ENCODE measurements at places on chromosomes 13 and 19.

GRCh38 chr13:50243931-50244330 lies 228.7 kb downstream of the KCNRG start:
- no peak for DNase-seq

GRCh38 chr19:14561847-14562351 lies 10.0 kb downstream of the NDUFB7 start:
- DNase-seq = no peak

DNA sequence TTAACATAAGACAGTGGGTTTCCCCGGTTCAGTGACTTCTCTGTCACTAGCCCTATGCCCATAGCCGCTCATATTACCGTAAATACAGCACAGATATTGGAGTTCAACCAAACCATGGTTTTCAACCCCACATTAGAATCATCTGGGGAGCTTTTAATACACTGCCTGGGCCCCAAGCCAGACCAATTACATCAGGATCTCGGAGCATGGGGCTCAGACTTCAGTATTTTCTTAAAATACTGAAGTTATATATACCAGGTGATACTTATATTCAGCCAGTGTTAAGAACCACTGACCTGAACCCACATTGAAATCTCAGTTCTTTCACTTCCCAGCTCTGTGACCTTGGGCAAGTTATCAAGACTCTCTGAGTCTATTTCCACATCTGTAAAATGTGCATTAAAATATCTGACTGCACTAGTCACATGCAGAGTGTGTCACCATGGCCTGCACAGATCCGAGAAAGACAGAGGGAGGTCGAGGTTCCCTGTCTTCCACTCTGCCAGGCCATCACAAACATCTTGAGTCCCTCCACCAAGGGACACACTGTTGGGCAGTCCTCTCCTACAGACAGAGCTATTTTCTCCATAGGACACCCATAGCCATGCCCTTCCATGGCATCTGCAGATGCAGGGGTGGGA lies 32.2 kb upstream of the IPO5 start:
- no peak for DNase-seq

DNA sequence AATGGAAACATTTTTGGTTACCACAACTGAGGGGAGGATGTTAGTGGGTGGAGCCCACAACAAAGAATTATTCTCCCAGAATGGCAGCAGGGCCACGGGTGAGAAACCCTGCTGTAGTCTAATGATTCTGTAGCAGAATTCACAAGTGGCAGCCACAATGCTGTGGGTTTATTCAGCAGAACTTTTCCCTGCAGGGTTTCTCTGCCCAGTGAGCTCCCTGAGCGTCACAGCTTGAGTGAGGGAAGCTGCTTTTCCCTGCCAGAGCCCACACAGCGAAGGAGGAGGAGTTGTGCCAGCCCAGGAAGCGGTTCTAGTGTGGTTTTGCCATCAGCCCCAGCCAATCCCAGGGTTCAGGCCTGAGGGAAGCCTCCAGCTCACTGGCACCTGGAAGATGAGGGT lies 4.4 kb downstream of the ATP12A start:
- DNase-seq = no peak

GRCh38 chr13:98482476-98483444 lies 94.1 kb downstream of the STK24 start:
- no peak for DNase-seq

- DNase-seq = no peak
Measured at GRCh38 chr13:35706281-35706680, 229.8 kb upstream of the MAB21L1 start.

GRCh38 chr19:2047076-2047448 lies 4.0 kb downstream of the MKNK2 start:
- no peak for DNase-seq

DNA sequence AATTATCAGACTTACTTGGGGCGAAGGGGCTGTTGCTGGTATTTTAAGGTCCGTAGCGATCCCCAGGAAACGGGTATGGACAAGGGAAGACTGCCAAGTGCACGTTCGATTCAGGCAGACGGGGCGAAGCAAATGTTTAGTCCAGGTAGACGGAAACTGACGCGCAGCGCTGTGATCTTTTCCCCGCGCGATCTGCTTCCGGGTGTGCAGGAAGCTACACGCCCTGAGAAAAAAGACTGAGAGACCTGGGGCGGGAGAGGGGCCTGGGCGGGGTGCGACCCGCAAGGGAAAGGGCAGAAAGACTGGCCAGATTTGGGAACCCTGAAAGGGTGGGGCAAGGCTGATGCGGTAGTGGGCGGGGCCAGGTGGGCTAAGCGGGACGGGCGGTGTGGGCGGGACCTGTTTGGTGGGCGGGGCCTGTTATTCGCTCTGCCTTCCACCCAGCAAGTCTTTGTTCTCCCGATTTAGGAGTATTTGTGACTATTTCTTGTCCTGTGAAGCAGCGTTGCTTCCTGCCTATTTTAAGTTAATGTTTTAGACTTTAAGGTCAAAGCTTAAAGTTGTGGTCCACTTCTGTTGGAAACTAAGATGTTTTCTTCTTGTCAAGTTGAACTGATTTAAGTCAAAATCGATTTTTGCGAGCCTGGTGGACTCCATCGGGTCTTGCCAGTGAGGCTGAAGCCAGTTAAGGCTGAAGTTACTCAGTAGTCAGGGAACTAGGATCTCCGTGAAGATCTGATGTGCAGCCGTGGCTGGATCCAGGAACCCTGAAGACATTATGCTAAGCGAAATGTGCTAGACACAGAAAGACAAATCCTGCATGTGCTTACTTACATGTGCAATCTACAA lies at the start of gene ZNF836:
ZNF836 (minus strand) TSS at position 301 of the 849 bp plus-strand sequence. CDS start 3,549 bp downstream, outside the sequence.
- peak; percentile 80 for DNase-seq

DNA sequence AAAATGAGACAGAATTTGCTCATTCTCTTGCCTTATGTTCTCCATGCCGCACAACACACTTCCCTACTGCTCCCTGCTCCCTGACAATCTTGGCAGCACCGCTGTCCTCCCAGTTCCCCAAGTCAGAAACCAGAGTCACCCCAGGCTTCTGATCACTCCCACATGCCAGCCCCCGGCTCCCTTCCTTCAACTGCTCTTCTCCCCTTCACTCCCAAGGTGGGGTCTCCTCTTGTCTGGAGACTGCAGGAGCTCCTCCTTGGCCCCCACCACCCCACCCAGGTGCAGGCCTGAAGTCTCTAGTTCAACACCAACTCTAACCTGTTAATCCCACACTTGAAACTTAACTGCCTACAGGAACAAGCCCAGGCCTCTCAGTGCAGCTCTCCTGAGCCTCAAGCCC lies 16.8 kb upstream of the AKAP8 start:
- DNase-seq = no peak

DNA sequence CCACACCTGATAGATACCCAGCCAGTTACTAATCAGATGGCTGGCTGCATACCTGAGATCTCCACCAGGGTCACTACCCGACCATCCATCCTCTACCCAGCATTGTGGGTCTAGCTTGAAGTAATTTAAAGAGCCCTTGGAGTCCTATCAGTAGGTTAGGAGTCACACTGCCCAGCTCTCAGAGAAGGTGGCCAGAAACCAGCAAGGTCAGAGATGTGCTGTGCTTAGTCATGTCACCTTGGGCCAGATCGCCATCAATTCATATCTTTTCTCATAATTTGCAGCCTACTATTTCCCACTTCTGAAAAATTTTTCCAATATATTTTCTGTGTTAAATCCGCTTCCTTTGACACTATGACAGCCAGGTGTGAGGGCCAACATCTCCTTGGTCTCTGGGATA lies 13.9 kb downstream of the SAMD4B start:
- DNase-seq = no peak

DNA sequence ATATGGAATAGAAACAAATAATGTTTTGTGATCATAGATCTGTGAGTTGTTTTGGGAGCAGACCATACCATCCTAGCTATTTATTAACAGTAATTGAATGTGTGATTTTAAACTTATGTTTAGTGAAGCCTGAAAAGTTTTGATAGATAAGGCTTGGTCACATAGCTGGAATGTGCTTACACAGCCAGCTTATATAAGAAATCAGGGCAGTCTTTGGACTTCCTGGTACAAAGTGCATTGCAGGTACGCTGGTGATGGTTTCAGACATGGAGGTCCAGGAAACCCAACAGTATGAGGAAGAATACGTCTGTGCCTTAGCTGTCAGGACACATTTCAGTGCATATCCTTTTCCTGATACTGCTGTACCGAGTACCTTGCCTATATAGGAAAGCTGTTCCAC lies 2316.2 kb upstream of the PCDH20 start:
- no peak for DNase-seq

DNA sequence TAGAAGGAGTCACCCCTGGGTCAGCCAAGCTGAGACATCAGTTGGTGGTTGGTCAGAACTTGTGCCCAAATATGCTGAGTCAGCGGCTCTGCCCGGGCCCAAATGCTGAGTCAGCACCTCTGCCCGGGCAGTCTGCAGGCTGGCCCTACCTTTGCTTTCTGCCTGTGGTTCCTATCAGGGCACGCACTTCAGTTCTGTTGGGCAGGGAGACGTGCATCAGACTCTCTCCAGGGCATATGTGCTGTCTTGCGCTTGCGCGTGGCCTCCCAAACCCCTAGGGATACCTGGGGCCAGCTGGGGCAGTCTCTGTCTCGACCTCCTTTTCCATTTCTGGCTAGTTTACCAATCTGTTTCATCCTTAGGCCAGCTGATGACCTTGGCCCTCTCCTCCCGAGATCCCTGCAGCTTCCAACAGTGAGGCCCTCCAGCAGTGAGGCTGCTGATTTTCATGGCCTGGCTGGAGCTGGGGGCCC lies 24.4 kb upstream of the LDLR start:
- DNase-seq = no peak

- no peak for DNase-seq
Measured at GRCh38 chr19:54252845-54253244, 4.2 kb downstream of the LILRB5 start.

DNA sequence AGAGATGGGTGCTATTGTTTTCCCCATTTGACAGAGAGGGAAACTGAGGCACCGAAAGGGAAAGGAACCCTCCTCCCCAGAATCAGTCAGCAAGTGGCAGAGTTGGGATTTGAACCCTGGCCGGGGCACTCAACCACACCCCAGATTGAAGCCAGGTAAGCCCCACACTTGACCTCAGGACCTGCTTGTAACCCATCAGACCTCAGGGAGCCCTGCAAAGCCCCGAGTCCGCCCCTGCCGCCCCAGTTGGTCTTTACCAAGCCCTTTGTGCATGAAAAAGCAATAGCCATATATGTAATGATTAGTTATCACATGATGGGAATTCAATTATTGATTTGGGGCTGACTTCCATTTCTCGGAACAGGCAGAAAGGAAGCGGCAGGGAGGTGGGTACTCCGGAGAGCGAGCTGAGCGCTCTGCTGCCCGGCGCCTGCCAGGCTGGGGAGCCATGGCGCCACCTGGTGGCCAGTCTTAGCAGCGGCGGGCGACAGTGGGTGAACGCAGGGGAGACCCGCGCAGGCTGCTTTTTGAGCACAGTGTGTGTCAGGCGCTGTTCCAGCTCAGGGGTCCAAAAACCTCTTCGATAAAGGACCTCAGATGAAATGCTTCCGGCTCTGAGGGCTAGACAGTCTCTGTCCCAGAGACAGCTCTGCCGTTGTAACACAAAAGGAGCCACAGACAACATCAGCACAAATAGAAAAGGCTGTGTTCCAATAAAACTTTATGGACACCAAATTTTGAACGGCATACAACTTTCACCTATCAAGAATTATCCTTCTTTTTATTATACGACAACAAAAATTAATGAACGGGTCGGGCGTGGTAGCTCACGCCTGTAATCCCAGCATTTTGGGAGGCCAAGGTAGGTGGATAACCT lies 82.9 kb upstream of the CACNA1A start:
- DNase-seq = peak; percentile 61

DNA sequence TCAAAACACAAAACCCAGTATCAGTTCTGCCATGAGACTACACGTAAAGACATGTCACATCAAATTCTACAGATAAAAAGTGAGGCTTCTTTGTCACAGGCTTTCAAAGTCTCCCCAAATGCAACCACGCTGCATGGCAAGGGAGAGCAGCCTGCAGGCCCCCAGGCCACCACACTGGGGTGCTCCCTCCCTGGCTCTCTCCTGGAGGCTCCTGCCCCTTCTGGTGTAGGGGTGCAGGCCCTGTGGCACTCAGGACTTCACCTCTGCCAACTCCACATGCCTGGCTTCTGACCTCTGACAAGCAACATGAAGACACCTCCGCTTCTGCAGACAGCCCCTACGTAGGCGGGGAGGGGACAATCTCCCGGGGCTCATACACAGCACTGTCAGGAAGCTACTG lies 14.3 kb downstream of the AKAP8 start:
- DNase-seq = no peak

DNA sequence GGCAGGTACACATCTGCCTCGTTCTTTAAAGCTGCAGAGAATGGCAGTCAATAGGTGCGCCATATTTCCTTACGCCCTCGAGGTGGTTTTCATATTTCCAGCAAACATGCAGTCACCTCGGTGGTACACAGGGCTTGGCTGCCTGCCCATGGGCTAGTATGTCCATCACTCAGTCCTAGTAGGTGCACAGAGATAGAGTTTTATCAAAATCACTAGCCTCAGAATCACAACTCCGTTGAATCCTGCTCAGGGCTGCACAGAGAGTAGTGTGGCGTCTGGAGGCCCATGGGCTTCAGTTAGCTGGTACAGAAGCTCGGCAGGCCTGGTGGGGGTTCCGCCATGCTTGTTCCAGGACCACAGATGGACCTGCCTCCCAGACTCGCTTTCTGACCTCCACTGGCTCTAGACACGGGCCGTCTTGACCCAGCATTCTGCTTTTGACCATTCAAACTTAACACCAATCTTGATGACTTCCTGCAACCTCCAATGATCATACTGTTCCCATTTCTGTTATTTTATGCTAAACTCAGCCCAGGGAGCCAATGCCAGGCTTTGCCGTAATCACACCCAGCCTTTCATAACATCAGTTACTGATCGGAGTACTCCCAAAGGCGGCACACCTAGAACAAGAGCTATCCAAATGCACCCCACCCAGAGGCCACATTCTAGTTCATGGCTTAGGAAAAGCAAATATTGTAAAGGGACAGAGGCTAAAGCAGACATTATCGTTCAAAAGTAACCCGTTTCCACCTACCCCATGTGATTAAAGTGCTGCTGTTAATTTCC lies 120.4 kb downstream of the RAB20 start:
- DNase-seq = no peak

DNA sequence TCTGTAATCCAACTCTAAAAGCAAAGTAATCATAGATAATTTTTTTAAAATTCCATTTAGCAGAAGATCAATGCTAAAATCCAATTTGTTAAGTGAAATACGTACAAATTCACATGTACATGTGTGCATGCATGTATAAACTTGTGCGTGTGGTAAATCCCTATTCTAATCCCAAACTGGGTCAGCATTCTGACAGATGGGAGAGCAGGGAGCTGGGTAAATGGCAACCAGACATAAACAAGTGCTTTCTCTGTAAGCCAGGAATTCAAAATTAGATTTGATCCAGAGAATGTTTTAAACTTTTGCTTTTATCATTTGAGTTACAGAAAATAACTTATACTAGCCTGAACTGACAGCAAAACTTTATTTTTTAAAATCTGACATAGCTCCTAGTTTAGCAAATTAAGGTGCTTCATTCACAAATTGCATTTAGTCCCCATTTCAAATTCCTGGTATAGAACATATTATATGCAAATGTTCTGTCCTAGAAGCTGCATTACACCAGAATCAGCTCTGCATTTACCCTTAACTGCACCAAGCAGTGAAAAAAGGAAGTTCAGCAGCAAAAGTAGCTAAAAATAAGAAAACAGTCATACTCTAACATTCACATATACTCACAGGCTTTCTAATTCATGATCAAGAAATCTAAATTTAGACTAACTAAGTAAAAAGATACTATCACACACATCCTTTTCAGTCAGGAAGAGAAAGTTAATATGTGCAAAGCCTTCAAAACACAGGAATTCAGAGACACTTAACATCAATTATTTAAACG lies 32.6 kb downstream of the UBL3 start:
- no peak for DNase-seq

GRCh38 chr13:41059456-41060081 lies 1.7 kb upstream of the WBP4 start:
- no peak for DNase-seq

- no peak for DNase-seq
Measured at GRCh38 chr19:40862785-40863184, 12.5 kb upstream of the CYP2A6 start.

Data from stimulated activated CD4-positive, alpha-beta T cell treated with anti-CD3 and anti-CD28 coated beads, Interleukin-15, amount 100 ng/mL, for 1 hour (primary cell).